Activated T-helper 1 cell treated with anti-CD3 and anti-CD28 coated beads, Interleukin-12 subunit alpha, Interleukin-12 subunit beta, Interleukin-2, Interleukin-4 antibody, amounts not matched to agents 30 ng/mL and 10 ng/mL and 1 ng/mL, durations not matched to agents 14 hours and 24 hours and 36 hours (primary cell): ENCODE measurements at places on chromosomes 6 and 20.

- DNase-seq: no peak
Observed at GRCh38 chr20:11008444-11009033, 334.7 kb upstream of the JAG1 start.

- DNase-seq: no peak
Observed at GRCh38 chr20:35563834-35564233, 22.0 kb downstream of the ERGIC3 start.

DNA sequence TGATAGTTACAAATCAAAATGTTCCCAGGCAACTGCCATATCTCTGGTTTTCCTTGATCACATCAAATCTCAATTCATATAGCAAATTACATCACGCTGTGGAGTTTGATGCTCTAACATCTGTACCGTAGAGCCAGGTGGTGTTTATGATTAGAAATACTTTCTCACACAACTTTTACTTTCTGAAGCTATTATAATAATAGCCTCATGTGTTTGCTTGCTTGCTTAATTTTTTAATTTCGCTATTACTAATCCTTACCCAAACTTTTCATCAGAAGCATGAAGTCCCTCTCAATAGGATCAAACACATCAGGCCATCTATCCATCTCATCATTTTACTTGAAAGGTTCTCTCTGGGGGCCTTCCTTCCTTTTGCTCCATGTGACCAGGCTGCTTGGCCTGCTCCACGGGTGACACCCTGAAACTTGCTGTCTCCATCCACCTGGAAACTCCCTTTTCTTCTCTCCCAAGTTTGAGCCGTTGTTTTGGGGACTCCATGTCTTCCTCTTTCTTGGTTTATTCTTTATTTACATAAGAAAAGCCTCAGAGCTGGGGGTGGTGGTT lies 75.4 kb downstream of the ADAT2 start:
- DNase-seq: no peak

DNA sequence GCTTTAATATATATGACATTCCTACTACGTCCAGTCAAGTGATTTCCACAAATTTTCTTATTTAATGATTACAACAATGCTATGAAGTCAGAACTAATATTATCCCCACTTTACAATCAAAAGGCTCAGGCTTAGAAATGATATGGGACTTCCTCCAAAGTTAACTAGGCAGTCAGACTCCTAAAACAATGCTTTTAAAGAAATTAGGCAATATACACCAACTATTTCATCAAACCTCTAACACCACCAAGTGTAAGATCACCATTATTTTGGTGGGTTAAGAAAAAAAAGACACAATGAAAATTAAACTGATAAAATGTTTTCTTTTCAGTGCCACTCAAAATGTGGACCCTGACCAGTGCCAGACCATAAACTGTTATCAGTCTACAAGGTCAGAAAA lies 256.1 kb upstream of the RUNX2 start:
- DNase-seq: no peak

DNA sequence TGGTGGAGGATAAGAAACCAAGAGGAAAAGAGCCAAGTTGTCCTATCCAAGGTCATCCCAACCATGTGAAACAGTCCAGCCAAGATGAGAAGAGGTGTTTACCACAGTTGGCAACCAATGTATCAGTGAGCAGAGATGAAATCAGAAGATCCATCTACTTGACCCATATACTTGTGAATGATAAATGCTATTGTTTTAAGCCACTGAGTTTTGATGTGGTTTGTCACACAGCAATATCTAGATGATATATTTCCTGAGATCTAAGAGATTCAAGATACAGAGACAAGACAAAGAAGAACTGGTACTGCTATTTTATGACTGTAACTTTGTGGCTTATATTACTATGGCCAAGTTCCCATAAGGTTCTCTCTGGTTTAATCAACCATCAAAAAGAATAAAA lies 721.2 kb downstream of the MAFB start:
- no peak for DNase-seq

GRCh38 chr6:17966451-17966850 lies 21.0 kb downstream of the KIF13A start:
- DNase-seq: no peak

GRCh38 chr6:28867086-28867409 lies 56.7 kb downstream of the TRIM27 start:
- DNase-seq: no peak

GRCh38 chr6:24996269-24996836 lies 60.6 kb upstream of the RIPOR2 start:
- DNase-seq: no peak

GRCh38 chr6:158552055-158552795 lies 7.7 kb upstream of the TMEM181 start:
- no peak for DNase-seq

DNA sequence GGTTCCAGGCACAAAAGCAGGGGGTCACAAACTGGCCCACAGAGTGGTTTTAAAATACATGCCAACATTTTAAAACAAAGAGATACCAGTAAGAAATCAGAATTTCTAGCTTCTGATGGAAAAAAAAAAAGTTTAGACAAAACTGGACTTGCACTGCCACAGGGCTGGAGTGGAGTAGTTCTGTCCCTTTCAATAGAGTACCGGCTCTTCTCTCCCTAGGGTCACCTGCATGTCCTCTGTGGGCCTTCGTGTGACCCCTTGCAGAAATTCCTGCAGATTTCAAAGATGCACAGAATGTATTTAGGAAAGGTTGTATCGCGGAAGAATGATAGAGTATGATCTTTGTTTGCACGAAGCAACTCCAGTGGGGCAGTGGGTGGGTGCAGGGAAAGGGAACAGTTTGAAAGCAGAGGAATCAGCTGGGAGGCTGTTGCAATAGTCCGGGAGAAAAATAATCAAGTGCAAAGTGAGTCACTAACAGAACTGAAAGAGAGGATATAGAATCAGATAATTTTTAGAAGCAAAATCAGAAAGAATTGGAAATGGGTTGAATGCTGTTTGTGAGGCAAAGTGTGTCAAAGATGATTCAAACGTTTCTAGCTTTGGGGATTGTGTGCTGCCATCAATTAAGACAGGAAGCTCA lies 97.3 kb upstream of the STXBP5 start:
- no peak for DNase-seq

DNA sequence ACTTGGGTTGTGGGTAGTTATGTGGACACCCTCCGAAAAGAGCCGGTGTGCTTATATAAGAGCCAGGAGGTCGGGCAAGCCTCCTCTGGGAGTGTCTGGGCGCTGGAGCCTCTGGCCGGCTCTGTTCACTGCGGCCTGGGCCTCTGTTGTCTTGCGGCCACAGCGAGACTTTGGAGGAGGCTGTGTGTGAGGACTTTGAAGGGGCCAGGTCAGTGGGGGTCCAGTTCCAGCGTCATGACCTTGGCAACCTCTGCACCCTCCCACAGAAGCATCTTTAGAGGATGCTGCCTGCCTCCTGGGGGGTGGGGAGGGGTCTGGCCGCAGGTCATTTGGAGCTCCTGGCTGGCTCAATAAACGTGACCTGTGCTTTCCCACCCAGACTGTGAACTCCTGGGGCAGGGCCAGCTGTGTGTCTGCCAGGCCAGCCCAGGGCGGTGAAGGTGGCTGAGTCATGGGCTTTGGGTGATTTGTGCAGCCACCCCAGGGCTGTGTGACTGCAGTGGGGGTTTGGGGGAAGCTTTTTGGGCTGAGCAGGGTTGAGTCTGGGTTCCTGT lies 1.2 kb downstream of the TCEA2 start:
- no peak for DNase-seq

DNA sequence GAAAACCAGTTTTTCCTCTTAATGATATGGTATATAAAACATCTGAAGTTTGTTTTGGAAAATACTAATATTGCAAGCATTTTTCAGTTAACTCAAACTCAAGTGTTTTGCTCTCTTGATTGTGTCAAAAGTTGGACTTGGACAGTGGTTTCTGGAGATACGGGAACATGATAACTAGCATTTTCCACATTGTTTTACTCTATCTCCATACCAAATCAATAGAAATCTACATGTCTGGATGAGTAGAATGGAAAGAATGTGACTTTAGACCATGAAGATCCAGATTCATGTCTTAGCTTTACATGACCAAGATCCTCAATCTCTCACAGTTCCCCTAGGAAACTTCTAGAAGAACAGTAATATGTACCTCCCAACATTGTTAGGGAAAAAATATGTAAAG lies 22.2 kb upstream of the FBXO30 start:
- DNase-seq: no peak
